ENCODE measurements at places on chromosomes 6 and 20. TPM values are rescaled to one million over a fixed set of nuclear protein-coding genes. Genes with fewer than 3 reads are reported as not detected.
A peak's percentile ranks its signal among the peaks of the same experiment; 100 is the strongest.

DNA sequence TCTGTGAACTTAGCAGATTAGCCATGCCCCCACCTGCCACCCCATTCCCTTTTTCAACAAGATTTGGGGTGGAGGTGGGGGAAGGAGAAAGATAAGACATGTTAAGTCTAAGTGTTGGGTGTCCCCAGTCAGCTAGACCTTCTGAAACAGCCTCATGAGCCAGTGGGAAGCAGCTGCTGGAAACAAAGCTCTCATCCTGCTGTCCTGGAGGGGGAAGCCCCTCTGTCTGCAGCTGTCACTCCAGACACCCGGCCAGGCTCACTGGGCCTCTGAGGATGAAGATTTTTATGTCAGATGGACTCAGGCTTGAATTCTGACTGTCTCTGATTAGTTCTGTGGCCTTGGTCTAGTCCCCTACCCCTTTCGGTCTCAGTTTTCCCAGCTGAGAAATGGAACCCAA is 1.1 kb downstream of the BPIFB3 start:
- DNase-seq: no peak
- H3K27me3 ChIP-seq: no peaks in the 10 kb centered on the region
- no peak overlapping the region for H3K4me3 ChIP-seq
- H3K36me3 ChIP-seq: no peaks in the 10 kb centered on the region
- no peaks in the 10 kb centered on the region for H3K4me1 ChIP-seq

DNA sequence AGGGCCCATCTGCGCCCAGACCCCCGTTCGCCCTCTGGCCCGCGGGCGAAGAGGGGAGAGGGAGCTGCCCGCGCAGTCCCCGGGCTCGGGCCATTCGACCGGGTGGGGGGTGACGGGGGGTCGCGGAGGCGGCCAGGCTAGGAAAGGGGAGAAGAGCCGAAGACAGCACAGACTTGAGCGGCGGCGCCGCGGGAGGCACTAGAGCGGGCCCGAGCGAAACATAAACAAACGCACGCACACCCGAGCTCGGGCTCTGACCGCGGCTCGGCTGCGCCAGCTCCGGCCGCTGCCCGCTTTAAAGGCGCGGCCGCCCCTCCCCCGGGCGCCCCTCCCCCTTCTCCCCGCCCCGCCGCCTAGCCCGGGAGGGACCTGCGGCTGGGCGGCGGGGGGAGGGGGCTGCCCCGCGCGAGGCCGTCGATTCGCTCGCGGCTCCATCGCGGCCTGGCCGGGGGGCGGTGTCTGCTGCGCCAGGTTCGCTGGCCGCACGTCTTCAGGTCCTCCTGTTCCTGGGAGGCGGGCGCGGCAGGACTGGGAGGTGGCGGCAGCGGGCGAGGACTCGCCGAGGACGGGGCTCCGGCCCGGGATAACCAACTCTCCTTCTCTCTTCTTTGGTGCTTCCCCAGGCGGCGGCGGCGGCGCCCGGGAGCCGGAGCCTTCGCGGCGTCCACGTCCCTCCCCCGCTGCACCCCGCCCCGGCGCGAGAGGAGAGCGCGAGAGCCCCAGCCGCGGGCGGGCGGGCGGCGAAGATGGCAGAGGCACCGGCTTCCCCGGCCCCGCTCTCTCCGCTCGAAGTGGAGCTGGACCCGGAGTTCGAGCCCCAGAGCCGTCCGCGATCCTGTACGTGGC is at the start of gene FOXO3:
Gene FOXO3 (plus strand): TSS at position 455 of the 846 bp plus-strand sequence. CDS start 292 bp downstream, at position 747.
- peak; percentile 96 for DNase-seq
- peak within 1 kb of the TSS; percentile 99 for H3K27ac ChIP-seq
- no peaks in the 10 kb centered on the region for H3K36me3 ChIP-seq
- H3K27me3 ChIP-seq: no peaks in the 10 kb centered on the region
- H3K4me1 ChIP-seq: peaks cover 53% of the 10 kb centered on the region

DNA sequence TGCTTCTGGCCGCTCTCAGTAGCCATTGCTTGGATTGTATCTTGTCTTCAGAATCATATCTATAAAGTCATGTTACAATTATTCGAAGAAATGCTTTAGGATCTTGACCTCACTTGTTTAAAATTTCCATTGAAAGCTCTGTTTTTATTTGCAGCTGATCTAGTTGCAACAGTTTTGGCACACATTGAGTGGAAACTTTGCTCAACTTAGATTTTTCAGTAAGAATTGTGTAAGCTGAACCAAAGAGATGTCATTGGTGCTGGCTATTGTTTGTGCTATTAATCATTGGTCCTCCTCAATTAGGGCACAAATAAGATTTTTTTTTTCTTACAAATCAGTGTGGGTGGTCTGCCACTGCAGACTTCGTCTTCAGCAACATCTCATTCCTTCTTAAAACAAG is 649.2 kb downstream of the MMUT start:
- no peaks in the 10 kb centered on the region for H3K36me3 ChIP-seq
- H3K27ac ChIP-seq: no peak overlapping the region
- H3K4me1 ChIP-seq: no peaks in the 10 kb centered on the region
- H3K27me3 ChIP-seq: no peaks in the 10 kb centered on the region
- DNase-seq: no peak

DNA sequence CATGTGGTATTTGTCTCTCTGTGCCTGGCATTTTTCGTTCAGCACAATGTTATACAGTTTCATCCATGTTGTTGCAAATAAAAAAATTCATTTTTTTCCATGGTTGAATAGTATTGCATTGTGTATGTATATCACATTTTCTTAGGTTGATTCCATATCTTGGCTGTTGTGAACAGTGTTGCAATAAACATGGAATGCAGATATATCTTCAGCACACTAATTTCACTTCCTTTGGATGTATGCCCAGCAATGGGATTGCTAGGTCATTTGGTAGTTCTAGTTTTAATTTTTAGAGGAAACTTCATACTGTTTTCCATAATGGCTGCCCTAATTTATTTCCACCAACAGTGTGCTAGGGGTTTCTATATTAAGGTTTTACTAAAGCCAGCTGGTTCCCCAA is 52.6 kb downstream of the GFRAL start:
- DNase-seq: no peak
- no peaks in the 10 kb centered on the region for H3K36me3 ChIP-seq
- no peak overlapping the region for H3K4me3 ChIP-seq
- no peaks in the 10 kb centered on the region for H3K27me3 ChIP-seq

- peaks cover 97% of the 10 kb centered on the region for H3K4me1 ChIP-seq
- no peaks in the 10 kb centered on the region for H3K27me3 ChIP-seq
- no peak for DNase-seq
- peaks cover 8% of the 10 kb centered on the region for H3K36me3 ChIP-seq
- peak overlapping the region; percentile 49 for H3K27ac ChIP-seq
These were observed 21.3 kb downstream of the FOXO3 start for GRCh38 chr6:108581932-108582475.

- H3K4me3 ChIP-seq: no peak overlapping the region
- no peak overlapping the region for H3K27ac ChIP-seq
- no peaks in the 10 kb centered on the region for H3K27me3 ChIP-seq
- no peak for DNase-seq
These were observed 12.1 kb downstream of the ANKRD60 start for GRCh38 chr20:58216334-58216733.

- H3K4me1 ChIP-seq: peaks cover 24% of the 10 kb centered on the region
- H3K27me3 ChIP-seq: no peaks in the 10 kb centered on the region
- H3K27ac ChIP-seq: no peak overlapping the region
- DNase-seq: no peak
- no peak overlapping the region for H3K4me3 ChIP-seq
These were observed 31.7 kb downstream of the REPS1 start for GRCh38 chr6:138956244-138956924.

GRCh38 chr6:89140347-89141156 is 5.3 kb upstream of the PM20D2 start:
- no peaks in the 10 kb centered on the region for H3K36me3 ChIP-seq
- H3K4me3 ChIP-seq: no peak overlapping the region
- DNase-seq: no peak

GRCh38 chr6:152244998-152245630 is 392.0 kb downstream of the SYNE1 start:
- no peaks in the 10 kb centered on the region for H3K4me1 ChIP-seq
- H3K27me3 ChIP-seq: no peaks in the 10 kb centered on the region
- H3K4me3 ChIP-seq: peak overlapping the region; percentile 11
- no peak for DNase-seq
- H3K27ac ChIP-seq: peak overlapping the region; percentile 45

DEFB124 gene
- polyA plus RNA-seq: not detected

ATP9A gene
- 4.4 TPM for polyA plus RNA-seq
